ENCODE measurements at places on chromosomes 6 and 20. TPM values are rescaled to one million over a fixed set of nuclear protein-coding genes. Genes with fewer than 3 reads are reported as not detected.

Gene GPSM3
- 5.9 TPM for total RNA-seq

DNA sequence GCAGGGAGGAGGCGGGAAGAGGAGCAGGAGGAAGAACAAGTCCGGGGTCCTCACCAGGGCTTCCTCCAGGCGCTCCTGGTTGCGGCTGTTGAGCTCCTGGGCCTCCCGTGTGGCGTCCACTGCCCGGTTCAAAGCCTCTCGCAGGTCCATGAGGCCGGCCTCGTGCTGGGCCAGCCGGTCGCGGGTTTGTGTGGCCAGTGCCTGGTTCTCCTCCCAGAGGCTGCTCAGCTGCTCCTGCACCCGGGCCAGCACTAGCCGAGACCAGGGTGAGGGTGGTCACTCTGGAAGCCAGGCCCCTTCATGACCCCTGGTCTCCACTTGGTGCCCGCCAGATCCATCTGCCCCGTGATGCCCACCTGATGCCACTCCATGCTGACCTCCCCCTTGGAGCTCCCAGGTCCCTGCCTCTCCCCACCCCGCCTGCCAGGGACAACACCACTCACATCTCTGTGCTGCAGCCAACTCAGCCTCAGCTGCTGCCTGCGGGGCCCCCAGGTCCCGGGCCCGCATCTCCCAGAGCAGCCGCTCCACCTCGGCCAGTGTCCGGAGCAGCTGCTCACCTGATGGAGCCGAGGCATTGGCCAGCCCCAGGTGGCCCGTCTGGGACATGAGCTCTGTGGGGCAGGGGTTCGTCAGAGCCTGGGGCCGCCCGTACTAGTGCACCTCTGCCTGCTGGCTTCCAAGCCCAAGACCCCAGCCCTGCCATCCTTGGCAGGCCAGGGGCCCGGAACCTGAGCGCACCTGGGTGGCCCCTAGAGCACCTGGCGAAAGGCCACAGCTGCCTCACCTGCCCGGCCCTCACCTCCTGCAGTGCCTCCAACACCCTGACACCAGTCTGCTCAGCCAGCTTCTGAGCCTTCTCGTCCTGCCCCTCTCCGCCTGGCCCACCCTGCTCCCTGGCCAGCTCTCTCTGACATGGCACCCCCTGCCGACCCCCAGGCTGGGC is 15.9 kb downstream of the ADRM1 start:
- DNase-seq, result no peak

Gene LY6G5B
- total RNA-seq, result 3.9 TPM

DNA sequence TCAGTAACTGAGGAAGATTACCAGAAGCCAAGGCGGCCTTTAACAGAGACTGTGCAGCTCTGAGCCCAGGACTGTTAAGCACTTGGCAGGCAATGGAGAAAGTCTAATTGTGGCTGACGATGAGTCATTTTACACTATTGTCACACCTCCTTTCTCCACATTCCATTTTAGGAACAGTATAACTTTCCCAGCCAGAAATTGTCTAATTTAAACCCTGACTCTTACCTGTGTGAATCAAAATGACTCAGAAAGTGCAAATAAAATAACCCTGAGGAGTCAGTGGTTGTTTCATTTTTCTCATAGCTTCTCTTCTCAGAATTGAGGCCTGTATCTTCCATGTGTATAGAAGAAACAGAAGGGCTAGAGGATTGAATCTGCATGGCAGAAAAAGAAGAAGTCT is 40.0 kb upstream of the OPN5 start:
- DNase-seq, result no peak
